Epithelial cell of umbilical artery (primary cell): ENCODE measurements at places on chromosomes 7 and 10. TPM values are rescaled to one million over a fixed set of nuclear protein-coding genes. Genes with fewer than 3 reads are reported as not detected.

Gene FZD1
- 0.97 and 2.4 TPM in 2 replicates for total RNA-seq

Gene SP8
- not detected in 2 replicates for total RNA-seq

Gene PDSS1
- total RNA-seq: 8.1 and 9.7 TPM in 2 replicates

Gene CRTAC1
- total RNA-seq: 0.30 and 0.32 TPM in 2 replicates

Gene FGF8
- total RNA-seq: not detected in 2 replicates

Gene NCOA4
- total RNA-seq: 198 and 204 TPM in 2 replicates
